AML-193 (cell line): ENCODE measurements at places on chromosomes 3 and 15.

DNA sequence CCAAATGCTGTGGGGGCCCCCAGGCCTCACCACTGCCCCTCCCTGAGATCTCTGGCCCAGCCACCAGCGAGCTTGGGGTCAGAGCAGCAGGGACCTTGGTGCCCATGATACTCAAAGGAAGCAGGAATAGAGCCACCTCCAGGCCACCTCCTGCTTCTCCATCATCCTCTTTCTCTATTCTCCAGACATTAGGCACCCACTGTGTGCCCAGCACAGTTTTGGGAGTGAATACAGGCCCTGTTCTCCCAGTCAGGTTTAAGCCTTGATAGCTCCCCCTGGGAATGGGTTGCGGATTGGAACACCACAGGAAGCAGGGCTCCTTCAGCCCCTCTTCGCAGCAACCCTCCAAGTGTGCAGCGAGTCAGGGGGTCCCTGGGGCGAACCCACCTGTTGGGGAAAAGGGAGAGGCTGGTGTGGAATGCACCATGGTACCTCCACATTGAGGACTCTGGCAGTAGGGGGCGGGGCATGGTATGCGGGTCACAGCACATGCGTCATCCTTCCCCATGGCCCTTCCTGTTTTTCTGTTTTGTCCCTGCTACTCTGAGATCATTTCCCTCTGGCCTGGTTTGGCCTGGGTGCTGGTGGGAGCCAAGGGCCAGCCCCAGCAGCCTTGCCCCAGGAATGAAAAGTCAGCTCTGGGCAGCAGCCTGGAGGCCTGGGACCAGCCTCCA, 14.2 kb upstream of the SEMA3B start:
- peak; percentile 14 for DNase-seq

DNA sequence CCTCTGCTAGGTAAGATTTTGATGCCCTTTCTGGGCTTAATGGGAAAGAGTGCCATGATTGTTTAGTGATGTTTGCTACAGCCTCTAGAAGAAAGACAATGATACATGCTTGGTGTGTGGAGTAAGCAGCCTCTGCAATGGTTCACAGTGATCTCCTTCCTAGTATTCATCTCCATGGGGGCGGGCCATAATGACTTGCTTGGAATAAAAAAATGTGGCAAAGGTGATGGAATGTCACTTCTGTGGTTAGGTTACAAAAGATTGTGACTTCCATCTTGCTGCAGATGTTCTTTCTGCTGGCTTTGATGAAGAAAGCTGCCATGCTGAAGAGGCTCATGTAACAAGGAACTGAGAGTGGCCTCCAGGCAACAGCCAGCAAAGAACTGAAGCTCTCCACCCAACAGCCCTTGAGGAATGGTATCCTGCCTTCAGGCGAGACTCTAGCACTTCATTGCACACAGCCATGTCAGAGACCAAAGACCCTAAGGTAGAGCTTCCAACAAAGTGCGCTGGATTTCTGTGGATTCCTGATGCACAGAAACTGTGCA, 139.1 kb upstream of the LRIG1 start:
- no peak for DNase-seq

DNA sequence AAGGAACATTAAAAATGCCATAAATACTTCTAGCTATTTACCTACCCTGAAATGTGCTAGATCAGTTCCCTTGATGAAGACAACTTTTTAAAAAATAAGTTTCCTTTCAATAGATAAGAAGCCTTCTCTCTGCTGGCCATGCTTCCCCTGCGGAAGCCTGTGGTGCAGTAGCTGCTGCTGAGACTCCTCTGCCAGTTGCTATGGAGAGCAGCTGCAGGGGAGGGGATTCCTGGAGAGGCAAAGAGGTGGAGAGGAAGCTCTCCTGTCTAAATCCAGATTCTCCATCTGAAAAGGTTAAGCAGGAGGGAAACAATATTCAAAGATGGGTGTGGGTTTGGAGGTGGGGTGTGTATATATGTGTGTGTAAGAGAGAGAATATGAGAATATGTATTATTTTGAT, 69.8 kb upstream of the BFSP2 start:
- no peak for DNase-seq

DNA sequence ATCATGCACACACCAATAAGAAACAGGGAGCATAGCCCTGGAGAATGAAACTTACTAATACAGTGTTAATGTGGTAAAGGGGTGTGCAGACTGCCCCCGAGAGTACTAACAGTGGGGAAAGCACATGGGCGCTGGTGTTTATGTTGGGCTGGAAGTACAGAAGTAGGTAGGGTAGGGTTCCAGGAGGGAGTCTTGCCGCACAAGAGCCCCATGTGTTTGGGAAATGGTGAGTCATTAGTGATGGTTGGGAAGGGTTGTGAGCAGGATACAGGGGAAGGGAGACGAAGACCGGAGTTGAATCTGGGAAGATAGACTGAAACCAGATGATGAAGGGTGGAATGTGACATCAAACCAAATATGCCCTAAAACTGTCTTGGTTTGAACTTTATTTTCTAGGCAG, 117.1 kb downstream of the THSD4 start:
- DNase-seq: no peak

DNA sequence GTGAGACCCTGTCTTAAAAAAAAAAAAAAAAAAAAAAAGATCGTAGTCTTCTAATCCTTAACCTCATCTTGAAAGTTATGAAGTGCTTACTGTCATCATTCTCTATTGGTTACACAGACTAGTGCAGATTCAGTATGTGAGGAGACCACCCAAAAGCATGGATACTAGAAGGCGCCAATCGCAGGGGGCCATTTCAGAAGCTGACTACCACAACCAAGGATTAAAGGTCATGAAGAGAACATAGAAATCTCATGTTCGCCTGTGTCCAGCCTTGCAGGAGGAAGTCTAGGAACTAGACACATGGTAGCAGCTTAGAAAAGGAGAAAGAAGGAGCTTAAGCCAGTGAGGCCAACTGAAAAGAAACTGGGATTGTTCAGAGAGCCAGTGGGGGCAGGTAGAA, 207.8 kb downstream of the THSD4 start:
- no peak for DNase-seq

DNA sequence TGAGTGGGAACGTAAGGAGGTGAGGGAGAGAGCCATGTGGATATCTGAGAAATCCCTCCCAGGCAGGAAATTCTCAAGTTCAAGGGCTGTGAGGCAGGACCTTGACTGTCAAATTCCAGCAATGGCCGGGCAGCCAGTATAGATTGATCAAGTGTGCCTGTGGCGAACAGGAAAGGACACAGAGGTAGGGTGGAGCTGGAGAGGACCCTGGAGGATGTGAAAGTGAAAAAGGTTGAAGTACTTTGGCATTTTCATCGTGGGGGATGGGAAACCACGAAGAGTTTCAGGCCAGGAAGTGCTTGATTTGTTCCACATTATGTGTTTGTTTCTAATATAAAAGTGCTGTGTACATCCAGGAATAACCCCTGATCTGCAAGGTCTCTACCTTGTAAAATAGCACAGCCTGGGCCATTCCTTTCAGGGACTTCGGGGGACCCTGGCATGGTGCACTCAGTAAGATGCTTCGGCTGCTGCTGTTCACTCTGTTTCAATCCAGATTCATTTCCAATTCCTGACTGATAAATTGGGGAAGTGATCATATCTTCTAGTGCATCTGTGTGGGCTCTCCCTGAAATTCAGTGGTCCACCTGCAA, 156.6 kb downstream of the MCTP2 start:
- no peak for DNase-seq

DNA sequence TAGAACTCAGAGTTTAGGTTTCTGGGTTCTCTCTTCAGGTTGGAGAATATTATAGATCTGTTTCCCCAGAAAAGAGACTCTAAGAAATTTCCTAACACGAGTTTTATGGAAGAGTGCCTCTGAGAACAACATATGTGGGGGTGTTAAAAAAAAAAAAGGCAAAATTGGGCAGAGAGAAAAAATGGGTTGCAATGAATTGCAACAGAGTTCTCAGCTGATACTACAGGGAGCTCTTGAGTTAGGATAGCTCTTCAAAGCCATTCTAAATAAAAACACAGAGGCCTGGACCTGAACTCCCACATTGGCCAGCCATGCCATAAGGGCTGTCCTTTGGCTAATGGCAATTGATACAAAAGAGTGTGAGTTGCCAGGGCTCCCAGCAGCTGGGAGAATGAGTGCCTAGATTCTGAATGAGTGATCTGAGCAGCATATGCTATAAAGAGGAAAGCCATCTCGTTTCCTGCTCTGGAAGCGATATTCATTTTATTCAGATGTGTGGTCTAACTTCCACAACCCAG, 20.1 kb upstream of the UBE2E2 start:
- DNase-seq: no peak

- DNase-seq: no peak
These were observed 7.8 kb upstream of the PTX3 start for GRCh38 chr3:157428853-157429252.

DNA sequence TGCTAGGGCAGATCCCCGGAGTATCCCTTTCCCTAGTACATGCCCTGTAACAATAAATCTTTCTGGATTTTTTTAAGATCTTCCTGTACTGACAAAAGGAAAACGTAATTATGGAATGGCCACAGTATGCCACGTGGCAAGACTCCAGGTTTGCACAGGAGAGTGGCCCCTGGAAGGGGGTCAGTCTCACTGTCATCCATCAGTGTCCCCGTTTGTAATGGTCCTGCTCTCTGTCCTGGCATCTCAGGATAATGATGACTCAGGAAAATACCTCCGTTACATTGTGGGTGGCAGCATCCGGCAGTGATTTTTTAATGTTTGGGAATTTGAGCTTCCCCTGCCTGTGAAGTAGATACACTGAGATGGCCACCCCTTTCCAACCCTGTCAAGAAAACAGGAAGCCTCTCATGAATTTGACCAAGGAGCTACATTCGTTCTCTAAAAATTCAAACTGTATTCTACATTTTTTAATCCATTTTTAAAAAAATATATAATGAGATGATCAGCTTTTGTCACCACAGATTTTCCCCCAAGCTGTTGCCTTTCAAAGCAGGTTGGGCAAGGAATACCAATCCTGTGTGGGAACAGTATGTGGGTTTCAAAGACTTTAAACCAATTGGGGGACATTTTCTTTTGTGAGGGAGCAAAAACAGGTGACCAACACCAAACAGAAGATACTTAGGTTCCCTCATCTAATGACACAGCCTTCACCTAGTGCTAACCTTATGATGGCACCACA, 110.4 kb downstream of the C3orf70 start:
- DNase-seq: no peak

DNA sequence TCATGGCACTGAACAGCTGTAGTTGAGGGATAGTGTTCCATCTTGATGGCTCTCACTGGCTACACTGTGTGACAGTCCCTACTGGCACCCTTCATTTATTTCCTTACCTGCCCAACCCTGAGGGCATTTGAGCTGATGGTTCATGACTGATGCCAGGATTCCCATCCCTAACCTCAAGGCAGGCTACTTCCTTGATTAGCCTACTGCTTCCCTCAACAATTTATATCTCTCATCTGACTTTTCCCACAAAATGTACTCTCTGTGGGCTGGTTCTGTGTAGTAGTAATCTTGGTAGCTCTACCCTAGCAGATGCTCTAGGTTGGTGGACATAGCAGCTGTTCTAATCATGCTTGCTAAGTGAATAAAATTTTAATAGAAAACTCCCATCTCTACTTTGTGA, 106.0 kb downstream of the THRB start:
- DNase-seq: no peak

DNA sequence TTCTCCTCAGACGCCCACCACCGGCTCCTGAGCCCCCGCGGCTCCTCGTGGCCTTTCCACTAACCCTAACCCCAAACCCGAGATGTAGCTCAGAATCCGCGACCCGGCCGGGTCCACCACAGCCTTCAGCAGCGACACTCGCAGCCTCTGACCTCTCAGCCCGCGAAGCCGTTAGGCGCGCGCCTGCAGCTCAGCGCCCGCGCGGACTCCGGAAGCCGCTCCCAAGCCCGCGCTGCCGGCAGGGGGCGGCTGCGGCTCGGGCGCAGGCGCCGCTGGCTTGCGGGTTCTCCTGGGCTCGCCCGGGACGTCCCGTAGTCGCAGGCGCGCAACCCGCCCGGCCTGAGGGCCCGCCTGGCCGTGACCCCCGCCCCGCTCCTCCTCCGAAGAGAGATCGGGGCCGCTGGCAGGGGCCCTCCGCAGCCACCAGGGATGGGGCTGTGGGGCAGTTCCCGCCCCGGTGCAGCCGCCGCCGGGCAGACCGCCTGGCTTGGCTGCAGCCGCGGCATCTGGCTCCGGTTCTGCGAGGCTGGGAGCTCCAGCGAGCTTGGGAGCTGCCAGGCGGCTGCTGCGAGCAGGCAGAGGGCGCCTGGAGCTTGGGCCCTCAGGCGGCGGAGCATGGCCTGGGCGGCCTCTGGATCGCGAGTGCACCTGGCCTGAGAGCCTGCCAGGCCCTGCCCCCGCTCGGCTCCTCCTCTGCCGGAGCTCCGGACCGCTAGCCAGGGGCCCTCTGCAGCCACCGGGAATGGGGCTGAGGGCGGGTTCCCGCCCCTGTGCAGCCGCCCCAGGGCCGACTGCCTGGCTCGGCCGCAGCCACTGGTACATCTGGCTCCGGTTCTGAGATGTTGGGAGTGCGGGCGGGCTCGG, 120.7 kb downstream of the LMLN start:
- DNase-seq: no peak

GRCh38 chr15:78715434-78715833, 74.4 kb upstream of the CHRNB4 start:
- no peak for DNase-seq

DNA sequence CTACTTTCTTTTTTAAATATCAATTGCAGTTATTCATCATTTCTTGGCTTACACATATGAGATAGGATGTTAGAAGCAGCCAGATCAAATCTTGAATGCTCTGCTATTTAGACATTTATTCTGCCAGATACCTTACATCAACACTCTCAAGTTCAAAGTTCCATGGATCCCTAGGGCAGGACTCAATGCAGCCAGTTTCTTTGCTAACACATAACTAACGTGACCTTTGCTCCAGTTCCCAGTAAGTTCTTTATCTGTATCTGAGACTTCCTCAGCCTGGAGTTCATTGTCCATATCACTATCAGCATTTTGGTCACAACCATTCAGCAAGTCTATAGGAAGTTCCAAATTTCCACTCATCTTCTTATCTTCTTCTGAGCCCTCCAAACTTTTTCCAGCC, 939.9 kb downstream of the VGLL3 start:
- no peak for DNase-seq

- DNase-seq: no peak
These were observed 318.5 kb upstream of the TBL1XR1 start for GRCh38 chr3:177515786-177516157.

GRCh38 chr15:55394694-55395093, 13.5 kb downstream of the CCPG1 start:
- DNase-seq: peak; percentile 95

DNA sequence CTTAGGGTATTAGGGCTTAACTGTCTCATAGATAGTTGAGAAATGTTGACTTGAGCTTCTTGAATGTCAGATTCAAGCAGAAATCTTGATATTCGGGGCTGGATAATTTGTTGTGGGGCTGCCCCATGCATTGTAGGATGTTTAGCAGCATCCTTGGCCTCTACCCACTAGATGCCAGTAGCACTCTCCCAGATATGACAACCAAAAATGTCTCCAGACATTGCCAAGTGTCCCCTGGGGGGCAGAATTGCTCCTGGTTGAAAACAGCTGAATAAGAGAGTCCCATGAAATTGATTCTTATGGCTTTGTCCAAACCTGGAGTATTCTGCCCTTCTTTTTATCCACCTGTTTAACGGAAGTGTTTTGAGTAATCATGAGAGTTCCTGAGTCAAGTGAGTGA, 15.9 kb upstream of the LCMT2 start:
- DNase-seq: no peak
